NCI-H146 (cell line): ENCODE measurements at places on chromosomes 16 and 17.
A peak's percentile ranks its signal among the peaks of the same experiment; 100 is the strongest.

DNA sequence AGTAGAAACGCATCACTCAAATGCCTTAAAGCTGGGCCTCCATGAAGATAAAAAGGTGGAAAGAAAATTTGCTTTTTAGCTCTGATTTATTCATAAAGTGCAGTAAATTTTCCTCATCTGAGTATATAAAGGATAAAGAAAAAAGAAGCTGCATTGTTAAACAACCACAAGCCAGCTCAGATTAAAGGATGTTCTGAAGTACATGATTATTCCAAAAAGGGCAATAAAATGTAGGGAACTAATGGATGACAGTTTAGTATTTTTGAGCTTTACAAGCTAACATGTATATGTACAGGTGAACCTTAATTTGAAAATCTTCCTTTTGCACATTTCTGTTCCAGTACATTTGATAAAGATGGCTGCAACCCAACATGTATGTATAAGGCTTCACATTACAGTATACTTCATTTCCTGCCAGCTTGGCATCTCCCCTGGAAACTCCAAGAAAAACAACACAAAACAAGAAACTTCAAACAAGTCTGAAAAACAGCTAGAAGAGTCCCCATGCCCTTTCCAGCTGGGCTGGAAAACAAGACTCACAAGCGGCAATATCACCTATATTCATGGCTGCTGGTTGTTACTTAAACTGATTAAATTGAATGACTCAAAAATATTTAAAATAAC lies 225.7 kb downstream of the CEP112 start:
- no peak for DNase-seq

DNA sequence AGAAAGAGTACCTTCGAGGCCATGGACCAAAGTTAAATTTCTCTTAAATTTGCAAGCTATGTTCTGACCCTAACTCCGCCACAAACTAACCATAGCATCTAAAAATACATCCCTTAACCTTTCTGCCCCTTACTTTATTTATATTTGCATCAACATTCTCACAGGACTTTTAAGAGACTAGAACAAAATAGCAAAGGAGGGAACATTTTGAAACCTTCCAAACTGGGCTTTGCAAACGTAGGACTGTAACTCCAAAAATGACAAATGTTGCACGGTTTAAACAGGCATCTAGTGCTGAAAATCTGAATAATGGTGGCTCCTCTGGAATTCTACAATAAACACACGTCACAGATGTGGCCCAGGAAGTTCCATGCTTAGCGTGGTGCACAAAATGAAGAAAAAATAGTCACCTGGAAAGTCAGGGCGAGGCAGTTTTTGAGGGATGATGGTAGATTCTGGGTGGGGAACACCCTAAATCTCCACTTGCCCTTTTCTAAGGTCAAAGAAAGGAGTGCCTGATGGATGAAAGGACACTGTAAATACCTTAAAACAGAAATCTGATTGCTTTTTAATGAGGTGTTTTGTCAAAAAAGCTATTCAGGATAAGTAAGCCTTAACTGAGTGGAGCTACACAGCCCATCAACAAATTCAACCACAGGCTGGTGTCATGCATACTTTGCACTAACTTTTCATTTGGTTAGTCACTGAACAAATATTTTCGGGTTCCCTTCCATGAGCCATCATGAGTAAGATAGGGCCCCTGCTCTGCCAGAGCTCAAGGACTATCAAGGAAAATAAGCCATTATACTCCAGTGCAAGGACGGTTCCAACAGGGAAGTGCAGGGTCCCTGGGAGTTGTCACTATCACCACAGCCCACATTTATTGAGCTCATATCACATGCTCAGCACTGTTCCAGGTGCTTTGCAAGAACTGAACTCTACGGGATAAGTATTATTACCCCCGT lies 21.2 kb downstream of the ARHGAP17 start:
- no peak for DNase-seq

DNA sequence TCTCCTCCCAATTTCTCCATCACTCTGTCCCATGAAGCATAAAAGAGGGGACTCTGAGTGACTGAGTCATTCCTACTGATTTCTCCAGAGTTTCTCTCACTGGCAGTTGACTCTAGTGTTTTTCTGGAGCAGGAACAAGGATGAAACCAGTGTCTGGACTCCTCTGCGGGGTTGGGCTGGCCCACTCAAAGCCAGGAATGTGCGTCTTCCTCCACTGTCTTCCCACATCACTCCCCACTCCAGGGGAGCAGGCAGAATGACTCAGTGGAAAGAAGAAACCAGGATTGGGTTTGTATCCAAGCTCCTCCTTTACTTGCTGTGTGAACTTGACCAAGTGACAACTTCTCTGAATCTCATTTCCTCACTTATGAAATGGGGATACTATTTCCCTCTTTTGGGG lies 497.5 kb upstream of the SALL1 start:
- DNase-seq, result no peak

DNA sequence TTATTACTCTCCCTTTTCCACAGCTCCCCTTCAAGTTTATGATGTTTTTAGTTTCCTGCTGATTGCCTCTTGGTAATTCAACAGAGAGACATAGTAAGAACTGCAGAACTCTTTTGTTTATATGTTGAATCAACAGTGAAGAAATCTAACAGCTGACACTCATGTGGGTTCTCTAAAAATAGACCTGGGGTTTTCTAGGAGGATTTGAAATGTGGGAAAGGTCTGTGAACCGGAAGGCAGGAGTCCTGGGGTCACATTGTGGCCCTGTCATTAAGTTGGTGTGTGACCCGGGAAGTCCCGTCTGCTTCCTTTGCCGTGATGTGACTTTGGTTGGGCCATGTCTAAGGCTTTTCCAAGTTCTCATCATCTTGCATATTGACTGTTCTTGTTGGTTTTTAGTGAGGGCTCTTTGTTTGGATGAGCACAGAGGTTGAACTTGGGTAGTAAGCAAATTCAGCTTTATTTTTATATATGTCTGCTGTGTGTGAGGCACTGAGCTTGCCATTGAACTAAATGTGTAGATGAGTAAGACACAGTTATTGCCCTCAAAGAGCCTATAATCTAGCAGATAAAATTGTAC lies 48.5 kb upstream of the HS3ST3A1 start:
- no peak for DNase-seq

GRCh38 chr17:21286909-21287702 lies 2.6 kb downstream of the MAP2K3 start:
- DNase-seq, result no peak

DNA sequence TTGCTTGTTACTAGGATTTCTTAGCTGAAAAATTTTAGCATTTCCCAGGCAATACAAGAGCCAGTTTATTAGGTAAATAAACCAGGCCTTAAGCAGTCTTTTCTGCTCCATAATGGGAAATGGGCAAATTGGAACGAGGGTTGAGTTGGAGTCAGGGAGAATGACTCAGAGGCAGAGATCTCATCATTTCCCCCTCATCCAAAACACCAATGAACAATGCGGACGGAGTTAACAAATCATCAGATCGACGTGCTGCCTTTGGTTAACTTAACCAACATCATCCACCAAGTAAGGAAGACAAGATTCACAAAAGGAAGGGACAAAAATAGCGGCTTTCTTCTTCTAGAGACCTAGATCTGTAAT lies 243.5 kb downstream of the STX8 start:
- no peak for DNase-seq

DNA sequence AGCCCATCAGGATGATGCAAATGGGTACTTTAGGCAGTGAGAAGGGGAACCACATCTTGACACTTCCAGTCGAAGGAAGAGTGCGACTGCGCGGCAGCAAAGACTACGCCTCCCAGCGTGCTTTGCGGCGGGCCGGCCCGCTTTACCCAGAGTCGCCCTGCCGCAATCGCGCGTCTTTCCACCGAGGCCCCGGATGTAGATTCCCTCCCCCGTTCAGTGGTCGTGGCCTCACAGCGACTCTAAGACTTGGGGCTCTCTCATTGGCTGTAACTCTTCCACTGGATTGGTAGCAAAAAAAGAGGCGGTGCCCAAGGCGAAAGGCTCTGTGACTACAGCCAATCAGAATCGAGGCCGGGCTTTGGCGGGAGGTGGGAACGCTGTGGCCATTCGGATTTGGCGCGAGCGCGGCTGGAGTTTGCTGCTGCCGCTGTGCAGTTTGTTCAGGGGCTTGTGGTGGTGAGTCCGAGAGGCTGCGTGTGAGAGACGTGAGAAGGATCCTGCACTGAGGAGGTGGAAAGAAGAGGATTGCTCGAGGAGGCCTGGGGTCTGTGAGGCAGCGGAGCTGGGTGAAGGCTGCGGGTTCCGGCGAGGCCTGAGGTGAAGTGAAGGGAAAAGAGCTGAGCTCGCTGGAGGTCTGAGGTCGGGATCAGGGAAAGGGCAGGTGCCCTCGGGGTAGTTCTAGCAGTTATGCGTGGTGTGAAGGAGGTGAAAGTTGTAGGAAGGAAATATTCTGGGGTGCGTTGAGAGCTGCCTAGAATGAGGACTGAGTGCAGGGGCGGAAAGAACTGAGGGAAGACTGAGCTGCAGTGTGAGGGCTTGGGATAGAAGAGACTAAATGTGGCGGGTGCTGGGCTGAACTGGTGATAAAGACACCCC lies at the start of gene CDC6:
TSS of gene CDC6 (plus strand) at position 386 of the 876 bp plus-strand sequence. CDS start 1,542 bp downstream, outside the sequence.
- DNase-seq, result peak; percentile 99

DNA sequence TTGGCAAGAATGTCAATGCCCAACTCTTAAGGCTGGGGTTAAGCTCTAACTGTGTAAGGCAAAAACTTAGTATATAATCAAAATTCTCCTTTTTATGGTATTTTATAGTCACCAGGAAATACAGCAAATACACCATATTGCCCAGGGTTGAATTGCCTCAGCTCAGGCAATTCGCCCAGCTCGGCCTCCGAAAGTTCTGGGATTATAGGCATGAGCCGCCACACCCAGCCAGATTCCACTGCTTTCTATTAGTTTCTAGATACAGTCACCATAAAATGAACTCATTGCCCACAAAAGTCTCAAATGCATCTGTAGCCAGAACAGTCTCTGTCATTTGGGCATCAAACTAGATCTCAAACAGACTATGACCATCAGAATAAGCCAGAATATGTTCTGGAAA lies 238.7 kb upstream of the TOX3 start:
- DNase-seq, result no peak

GRCh38 chr16:54720259-54720658 lies 210.4 kb upstream of the IRX5 start:
- DNase-seq, result no peak

GRCh38 chr17:41226051-41226450 lies 397 bp upstream of the KRTAP9-2 start:
- DNase-seq, result no peak

DNA sequence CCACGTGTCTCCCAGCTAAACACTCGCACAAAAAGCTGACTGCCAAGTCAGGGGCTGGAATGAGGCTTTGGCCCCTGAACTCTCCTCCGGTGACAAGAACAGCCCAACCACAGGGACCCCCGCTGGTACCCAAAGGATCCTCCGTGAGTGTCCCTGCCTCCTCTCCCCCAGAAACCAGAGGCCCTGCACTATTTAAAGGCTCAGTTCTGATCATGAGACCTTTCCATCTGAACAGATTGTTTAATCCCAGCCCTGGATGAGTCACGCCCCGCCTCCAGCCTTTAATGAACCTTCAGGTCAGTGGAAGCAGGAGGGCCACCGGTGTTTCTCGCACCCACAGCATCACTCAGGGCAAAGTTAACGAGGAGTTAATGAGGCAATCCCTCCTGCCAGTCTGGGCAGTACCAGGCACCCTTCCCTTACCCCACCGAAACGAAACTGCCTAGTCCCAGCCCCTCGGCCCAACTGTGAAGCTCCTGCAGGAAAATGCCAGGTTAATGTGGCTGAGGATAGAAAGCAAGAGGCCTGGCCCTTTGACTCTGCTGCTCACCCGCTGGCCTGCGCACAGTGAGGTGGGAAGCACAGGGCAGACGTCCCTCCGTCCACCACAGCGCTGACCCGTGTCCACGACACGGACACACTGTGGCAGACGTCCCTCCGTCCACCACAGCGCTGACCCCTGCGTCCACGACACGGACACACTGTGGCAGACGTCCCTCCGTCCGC lies 32.4 kb downstream of the TIMM22 start:
- DNase-seq, result no peak

DNA sequence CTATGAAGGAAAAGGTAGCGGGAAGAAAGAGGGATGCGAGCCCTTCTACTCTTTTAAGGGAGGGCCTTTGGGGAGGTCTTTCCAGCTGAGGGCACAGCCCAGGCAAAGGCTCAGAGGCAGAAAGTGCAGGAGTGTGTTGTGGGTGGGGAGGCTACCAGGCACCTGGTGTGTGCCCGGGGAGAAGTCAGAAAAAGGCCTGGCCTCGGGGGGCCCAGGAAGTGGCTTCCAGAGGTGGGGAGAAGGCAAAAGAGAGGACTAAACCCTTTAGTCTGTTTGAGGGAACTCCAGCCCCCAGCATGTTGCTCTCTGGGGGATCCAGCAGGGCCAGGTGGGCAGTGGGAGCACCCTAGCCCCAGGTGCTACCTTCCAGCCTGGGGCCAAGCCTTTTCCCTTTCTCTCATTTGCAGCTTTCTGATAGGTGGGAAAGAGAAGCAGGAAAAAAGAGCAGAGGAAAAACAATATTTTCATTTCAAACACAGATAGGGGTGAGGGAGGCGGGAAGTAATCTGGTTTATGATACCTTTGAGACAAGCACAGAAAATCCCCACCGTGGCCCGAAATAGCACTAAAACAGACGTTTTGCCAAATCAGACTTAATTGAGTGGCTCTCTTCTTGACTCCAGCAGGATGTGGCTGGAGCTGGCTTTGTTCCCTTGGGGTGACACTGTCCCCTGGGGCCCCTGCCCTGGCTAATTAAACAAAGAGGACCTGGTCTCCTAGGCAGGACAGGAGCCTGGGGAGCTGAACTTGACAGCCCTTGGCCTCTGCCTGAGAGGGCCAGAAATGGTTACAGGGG lies 10.4 kb downstream of the RAI1 start:
- peak; percentile 39 for DNase-seq

DNA sequence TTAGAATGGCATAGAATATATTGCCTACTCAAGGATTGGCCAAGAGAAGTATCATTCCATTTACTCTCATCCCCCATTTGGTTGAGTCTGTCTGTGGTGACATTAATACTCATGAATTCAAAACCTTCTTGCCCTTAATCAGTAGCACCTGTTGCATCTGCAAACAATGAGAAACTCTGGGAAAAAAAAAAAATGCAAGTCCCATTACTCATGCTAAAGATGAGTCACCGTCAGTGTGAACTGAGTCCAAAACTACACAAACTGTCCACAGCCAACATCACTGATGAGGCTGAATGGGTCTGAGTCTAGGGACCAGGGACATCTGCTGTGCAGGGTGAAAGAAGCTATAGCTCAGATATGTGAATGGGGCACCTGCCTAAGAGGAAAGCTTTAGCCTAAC lies 96.9 kb upstream of the ADAMTS18 start:
- DNase-seq, result peak; percentile 71

GRCh38 chr16:12538667-12539091 lies 265.0 kb downstream of the CPPED1 start:
- DNase-seq, result peak; percentile 70

DNA sequence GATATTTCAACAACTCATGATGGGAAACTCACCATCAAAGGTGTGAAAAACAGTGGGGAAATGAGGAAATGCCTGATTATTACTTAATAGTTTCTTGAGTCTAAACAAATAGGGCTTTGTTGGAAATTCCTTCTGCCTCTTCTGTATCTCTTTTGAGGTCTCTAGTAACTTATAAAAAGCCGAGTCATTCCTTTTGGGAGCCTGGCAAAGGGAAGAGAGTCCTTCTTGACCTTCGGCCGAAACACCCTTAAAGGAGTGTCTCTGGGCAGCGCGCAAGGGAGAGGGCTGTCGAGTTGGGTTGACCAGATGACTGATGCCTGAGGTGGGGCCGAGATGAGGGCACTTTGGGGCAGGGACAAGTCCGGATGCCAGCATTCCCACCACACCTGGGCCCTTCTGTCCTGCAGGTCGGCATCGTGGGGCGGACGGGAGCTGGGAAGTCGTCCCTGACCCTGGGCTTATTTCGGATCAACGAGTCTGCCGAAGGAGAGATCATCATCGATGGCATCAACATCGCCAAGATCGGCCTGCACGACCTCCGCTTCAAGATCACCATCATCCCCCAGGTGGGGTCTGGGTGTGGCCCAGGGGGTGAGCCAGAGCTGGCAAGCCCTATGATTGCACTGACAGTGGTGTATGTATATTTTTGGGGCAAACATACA lies 89.2 kb downstream of the ABCC6 start:
- no peak for DNase-seq
